ENCODE measurements at places on chromosomes 12 and 14.

DNA sequence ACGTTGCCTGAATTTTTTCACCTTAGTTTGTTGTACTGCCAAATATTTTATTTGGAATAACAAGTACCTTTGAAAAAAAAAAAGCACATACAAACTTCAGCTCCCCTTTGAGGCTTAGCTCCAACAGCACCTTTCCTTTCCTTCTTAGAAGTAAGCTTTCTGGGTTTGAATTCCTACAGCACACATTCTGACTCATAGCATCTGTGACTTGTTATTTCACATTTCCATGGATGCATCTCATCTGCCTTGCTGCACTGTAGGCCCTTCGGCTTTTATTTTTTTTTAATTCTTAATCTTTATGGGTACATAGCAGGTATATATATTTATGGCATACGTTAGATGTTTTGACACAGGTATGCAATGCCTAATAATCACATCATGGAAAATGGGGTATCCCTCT is 7.2 kb downstream of the LGALS3 start:
- DNase-seq, result no peak

DNA sequence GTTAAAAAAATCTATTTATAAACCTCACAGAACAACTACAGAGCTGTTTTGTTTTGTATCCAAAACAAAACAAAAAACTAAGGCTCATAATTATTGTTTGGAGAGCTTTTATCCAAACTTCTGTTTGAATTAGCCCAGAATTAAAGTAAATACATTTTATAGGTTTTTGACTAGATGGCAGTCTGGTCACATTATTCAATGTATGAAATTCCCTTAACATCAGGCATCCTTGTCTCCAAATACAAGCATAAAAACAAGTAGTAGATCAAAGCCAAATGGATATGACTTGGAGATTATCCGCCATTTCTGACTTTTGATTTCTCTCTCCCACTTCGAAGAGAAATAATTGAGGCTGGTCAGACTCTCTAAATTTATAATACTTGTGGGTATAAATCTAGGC is 63.5 kb downstream of the SLC38A1 start:
- no peak for DNase-seq

- no peak for DNase-seq
Observed at GRCh38 chr12:65415826-65416225, 137.3 kb downstream of the MSRB3 start.

DNA sequence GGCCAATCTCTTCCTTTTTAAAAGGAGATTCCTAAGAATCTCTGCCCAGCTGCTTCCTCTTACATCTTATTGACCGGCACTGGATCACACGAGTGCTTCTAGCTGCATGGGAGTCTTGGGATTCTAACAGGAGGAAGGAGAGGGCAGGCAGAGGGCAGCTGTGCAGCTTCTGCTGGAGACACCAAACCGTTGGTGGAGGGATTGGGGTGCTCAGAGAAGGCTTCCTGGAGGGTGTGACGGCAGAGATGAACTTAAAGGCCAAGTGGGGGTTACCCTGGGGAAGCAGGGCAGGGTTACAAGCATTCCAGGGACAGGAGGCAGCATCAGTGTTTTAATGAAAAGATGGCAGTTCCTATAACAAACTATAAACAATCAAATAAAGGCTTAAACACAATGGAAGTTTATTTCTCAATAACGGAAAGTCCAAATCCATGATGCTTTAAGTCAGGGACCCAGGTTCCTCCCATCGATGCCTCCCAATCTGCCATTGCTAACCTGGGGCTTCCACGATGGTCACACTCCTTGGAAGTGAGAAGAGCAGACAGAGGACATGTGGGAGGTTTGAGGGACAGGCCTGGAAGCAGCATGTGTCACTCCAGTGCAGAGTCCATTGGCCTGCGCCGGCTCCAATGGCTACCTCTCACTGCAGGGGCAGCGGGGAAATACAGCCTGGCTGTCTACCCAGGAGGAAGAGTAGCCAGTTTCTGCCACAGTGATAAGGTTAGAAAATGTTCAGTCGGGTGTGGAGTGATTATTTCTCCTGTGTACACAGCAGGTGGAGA is 53.1 kb upstream of the DDX11 start:
- DNase-seq, result no peak

DNA sequence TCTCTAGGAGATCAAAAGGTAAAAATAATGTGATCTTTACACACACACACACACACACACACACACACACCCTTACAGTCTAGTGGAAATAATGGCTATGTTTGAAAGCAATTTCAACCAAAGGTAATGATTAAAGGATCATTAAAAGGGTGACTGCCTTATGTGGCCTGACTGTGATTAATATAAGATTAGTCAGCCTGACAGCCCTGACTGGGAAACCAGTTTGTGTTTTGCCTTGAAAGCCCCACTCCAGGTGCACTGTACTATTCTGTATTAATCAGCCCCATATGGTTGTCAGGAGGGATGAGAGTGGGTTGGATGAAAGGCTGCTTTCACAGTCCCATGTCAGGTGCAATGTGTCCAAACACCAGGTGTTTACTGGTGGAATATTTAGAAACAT is 10.5 kb downstream of the RASSF9 start:
- DNase-seq, result no peak

DNA sequence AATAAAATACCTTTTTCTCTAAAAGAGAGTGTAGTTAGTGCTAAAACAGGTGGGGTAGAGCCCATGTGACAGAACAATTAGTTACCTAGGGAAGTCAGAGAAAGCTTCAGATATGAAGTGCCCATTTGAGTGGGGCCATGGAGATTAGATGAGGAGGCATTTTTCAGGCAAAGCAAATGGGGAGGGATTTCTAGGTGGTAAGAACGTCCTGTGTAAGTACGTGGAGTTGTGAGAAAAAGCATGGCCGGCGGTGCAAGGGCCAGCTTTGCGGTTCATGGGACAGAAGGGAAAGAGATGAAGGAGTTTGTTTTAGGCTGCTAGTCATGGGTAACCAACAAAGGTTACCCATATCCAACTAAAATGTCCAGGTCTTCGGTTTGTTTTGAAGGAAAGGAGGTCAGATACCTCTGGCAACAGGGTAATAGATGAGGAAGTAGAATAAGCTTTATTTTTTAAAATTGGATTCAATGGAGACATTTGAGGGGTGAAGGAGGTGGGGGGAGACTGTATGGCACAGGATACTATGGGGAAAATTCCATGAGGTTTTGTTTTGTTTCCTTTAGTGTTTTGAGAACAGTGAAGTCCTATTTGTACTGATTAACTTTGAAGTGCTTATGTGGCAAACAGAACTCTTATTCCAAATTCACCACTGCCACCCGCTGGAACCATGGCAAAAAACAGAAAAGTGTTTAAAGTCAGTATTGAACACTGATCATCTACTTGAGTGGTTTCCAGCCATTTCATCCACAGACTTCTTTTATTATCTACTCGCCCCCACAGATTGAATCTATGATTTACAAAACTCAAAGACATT is 10.0 kb upstream of the SNRPF start:
- DNase-seq, result no peak

DNA sequence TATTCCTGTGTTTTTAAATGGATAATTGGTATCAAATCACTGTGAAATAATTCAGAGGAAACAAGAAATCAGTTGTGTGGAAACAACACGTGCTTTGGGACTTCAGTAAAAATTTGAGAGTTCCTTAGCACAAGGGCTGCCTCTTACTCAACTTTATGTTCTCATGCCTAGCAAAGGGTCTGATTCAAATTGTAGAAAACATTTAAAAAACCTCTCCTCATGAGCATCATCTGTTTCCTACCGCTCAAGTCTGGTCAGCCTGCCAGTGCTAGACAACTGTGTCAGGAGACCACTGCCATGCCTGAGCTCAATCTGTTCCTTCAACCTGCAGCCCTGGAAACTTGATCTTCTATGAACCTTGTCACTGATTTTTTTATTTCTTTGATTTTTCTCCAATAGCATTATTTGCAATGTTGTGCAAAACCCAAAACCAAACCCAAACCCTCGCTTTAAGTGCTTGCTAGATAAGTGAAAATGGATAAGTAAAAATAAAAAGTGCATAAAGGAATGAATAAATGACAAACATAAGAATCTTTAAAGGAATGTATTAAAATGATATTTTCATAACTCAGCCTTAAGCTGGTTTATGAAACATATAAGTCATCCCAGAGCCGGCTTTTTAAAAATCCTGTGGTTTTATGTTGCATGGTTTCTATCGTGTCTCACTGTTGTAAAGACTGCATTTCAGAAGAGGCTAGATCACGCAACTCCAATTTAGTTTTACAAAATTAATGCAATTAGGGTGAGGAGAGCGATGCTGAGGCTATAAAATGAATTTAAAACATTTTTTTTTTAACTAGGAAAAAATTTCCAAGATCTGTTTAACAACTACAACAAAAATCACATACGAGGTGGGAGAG is 361.2 kb upstream of the PDE3A start:
- DNase-seq, result no peak

GRCh38 chr14:91873471-91874415 is 6.4 kb upstream of the TC2N start:
- DNase-seq, result peak; percentile 72

DNA sequence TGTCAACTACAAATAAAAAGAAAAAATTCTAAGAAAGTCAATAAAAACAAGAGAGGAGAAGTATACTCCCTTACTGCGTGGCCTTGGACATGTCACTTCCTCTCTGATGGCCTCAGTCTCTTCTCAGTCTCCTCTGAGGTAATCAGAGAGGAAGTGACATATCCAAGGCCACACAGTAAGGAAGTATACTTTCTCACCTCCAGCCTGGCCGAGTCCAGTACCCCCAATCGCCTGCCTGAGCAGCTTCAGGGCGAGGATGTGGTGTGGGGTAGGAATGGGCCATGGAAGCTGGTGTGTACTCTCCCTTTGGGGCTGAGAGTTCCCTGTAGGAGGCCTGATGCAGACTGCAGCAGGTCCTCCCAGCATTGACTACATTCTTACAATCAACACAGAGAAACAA is 15.8 kb downstream of the VDR start:
- DNase-seq, result no peak

GRCh38 chr12:12156828-12157227 is 86.1 kb downstream of the BCL2L14 start:
- no peak for DNase-seq

DNA sequence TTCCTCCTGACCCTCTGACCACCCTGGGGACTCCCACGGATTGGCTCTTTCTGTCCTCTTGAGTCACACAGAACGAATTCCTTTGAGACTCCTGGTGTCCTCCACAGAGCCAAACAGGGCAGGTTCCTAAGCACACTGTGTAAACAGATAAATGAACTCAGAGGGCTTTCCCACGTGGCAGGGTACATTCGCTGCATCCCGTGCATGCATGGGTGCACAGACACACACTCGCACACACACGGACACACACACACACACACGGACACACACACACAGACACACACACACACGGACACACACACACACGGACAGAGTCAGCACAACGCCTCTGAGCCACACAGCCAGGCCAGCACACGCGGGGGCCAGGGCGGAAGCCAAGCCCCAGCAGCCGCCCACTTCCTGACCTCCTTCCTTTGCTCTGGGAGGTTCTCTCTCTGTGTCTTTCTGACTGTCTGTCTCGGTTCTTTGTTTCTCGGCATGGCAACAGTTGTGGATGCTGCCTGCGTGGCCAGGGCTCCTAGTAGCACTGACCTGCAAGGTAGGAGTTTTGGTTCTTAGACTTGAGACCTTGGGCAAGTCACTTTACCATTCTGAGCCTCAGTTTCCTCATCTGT is 706 bp downstream of the CRACR2A start:
- DNase-seq, result peak; percentile 78

GRCh38 chr14:22848351-22849164 is 12.2 kb downstream of the MMP14 start:
- DNase-seq, result no peak

GRCh38 chr12:113473942-113474341 is 2.3 kb upstream of the LHX5 start:
- DNase-seq, result no peak

Measured in B cell (primary cell).